Tibial nerve (tissue), 4 donors: ENCODE measurements at places on chromosomes 3 and 15. TPM values are rescaled to one million over a fixed set of nuclear protein-coding genes. Genes with fewer than 3 reads are reported as not detected.

CIP2A gene
- total RNA-seq: 5.7 TPM

KLHL25 gene
- 34.2 TPM for total RNA-seq

PSMD6 gene
- total RNA-seq: 59.2 TPM

SLC6A11 gene
- 0.42 TPM for total RNA-seq

DNA sequence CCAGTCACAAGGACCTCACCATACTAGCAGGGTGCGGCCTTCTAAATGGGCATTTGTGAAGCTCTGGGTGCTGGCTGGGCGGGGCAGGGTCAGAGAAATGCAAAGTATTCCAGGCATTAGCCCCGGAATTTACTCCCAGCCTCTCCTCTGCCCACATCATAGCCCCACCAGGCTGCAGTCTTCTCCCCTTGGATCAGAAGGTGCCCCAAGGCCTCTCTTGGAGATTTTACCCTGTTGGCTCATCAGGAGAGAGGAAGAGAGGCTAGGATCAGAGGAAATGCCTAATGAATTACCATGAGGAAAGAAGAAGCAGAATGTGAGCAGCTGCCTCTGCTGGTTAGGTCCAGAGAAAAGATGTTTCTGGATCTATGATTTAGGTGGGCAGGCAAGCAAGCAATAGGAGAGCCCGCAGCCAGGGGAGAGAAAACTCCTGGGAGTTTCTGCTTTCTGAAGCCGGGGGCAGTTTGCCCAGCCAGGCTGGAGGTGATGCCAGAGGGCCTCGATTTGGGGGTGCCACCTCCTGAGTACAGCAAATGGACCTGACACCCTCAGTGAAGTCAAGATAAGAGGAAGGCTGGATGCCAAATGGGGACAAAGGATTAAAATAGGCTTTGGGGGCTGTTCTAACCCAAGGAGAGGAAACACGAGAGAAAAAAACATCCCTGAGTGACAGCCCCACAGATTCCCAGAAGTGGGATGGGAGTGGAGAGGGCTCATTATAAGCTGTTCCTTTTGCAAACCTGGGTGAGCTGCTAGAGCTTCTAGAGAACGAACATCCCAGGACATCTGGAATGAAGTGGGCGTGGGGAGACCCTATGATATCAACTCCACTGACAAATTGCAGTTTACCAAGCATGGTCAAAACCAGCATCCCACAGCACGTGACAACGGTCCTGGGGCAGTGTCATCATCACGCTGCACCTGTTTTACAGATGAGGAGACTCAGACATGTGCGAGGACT lies 65.4 kb downstream of the BDH1 start:
- H3K4me3 ChIP-seq: no peak overlapping the region
- DNase-seq: no peak
- H3K27me3 ChIP-seq: no peaks in the 10 kb centered on the region
- H3K4me1 ChIP-seq: peaks cover 4% of the 10 kb centered on the region
- no peaks in the 10 kb centered on the region for H3K36me3 ChIP-seq

DNA sequence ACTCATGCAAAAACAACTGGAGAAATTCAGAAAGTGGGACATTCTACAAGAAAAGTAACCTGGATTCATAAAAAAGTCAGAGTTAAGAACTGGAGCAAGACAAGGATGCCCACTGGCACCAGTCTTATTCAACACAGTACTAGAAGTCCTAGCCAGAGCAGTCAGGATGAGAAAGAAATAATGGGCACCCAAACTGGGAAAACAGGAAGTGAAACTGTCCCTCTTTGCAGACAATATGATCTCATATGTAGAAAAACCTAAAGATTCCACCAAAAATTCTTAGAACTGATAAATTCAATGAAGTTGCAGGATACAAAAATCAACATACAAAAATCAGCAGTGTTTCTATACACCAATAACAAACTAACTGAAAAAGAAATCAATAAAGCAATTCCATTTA lies 37.4 kb downstream of the TXNRD3 start:
- no peaks in the 10 kb centered on the region for H3K4me1 ChIP-seq
- H3K4me3 ChIP-seq: no peak overlapping the region
- no peaks in the 10 kb centered on the region for H3K27me3 ChIP-seq
- peaks cover 58% of the 10 kb centered on the region for H3K36me3 ChIP-seq

- no peaks in the 10 kb centered on the region for H3K36me3 ChIP-seq
- no peak overlapping the region for H3K27ac ChIP-seq
Measured at GRCh38 chr3:143565951-143566350, 282.3 kb downstream of the SLC9A9 start.

C15orf61 gene
- total RNA-seq: 6.5 TPM

- H3K4me1 ChIP-seq: no peaks in the 10 kb centered on the region
- no peak overlapping the region for H3K4me3 ChIP-seq
- no peaks in the 10 kb centered on the region for H3K27me3 ChIP-seq
- DNase-seq: no peak
- H3K36me3 ChIP-seq: no peaks in the 10 kb centered on the region
Measured at GRCh38 chr3:126807795-126808194, 103.8 kb downstream of the CHCHD6 start.

DNA sequence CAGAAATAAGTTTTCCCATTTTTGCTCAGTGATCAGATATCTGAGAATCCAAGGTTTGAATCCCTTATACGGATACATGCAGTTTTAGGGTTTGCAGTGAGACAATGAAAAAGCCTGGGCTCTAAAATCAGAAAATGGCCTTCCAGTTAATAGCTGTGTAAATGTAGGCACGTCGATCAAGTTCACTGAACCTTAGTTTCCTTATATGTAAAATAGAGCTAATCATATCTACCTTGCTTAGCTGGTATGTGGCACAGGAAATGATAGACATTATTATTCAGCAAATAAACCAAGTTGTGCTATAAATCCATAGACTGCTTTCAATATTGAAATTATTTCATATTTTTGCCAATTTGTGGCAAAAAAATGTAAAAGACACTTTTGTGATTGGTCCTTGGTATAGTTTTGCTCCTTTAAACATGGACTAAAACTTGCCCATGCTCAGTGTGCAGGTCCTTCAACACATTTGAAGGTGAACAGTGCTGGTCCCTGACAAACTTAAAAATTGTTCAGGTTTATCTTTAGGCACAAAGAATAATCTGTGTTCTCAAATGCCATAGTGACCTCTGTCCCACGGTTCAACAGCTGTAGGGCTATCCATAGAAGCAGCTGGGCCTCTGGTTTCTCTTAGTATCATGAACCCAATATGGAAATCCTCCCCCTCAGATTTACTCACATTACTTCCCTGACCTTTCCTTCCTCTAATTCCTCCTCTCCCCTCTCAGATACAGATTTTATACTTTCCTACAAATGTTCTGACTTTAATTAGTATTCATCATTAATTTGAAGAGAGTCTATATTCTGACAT lies 51.0 kb downstream of the CCDC54 start:
- no peak overlapping the region for H3K4me3 ChIP-seq
- DNase-seq: no peak
- H3K27me3 ChIP-seq: no peaks in the 10 kb centered on the region
- H3K27ac ChIP-seq: peak overlapping the region; percentile 97
- no peaks in the 10 kb centered on the region for H3K36me3 ChIP-seq

KLHL40 gene
- not detected for total RNA-seq

DNA sequence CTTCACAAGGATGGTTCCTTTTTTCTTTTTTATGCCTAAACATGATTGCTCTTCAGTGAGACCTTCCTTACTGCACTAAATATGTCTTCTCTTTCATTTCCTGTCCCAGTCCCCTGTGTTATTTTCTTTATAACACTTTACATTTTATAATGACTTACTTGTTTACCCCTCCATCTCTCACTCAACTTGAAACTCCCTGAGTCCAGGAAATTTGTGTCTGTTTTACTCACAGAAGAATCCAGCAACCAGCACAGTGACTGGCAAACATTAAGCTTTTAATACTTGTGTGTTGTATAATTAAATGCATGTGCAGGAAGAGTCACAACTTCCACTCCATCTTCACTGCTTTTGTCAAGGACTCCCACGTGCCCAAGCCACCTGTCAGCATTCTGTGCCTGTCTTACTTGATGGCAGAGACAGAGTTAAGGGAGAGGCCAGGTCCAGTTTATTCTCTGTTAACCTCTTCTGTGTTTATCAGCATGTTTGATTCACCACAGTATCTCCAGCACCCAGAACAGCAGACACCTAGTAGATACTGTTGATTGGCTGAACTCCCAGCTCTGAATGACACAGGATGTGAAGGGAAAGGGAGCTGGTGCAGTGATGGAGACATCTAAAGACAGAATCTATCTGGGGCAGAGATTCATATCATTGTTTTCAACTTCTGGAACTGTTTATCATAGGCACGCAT lies 42.8 kb downstream of the SSR3 start:
- no peaks in the 10 kb centered on the region for H3K4me1 ChIP-seq
- H3K27me3 ChIP-seq: no peaks in the 10 kb centered on the region
- H3K36me3 ChIP-seq: no peaks in the 10 kb centered on the region
- no peak overlapping the region for H3K27ac ChIP-seq
- no peak for DNase-seq
- H3K4me3 ChIP-seq: no peak overlapping the region

DNA sequence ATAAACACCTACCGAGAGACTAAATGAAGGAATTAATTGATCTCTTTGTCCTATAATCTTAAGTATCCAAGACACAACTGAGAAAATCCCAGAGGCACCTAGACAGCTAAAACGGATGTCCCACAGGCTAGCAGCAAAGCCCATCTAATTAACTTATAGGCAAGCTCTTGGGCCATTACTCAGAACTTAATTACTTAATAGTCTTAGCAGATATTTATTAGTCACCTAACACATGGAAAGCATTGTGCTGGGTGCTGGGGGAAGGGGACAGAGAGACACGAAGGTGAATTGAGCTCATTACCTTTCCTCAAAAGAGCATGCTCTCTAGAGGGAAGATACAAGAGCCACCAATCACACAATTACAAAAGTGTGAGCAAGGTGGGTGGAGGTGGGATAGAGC lies 189.8 kb upstream of the PROK2 start:
- no peak for DNase-seq
- H3K4me1 ChIP-seq: no peaks in the 10 kb centered on the region
- H3K27me3 ChIP-seq: peaks cover 4% of the 10 kb centered on the region
- H3K4me3 ChIP-seq: no peak overlapping the region
- H3K36me3 ChIP-seq: no peaks in the 10 kb centered on the region

MOBP gene
- total RNA-seq: 2.5 TPM

GRCh38 chr15:52726195-52726594 lies 47.0 kb upstream of the ATOSA start:
- DNase-seq: no peak
- no peaks in the 10 kb centered on the region for H3K27me3 ChIP-seq
- H3K27ac ChIP-seq: no peak overlapping the region
- no peak overlapping the region for H3K4me3 ChIP-seq
- H3K4me1 ChIP-seq: no peaks in the 10 kb centered on the region
- H3K36me3 ChIP-seq: no peaks in the 10 kb centered on the region

TATDN2 gene
- 28.4 TPM for total RNA-seq

- H3K27me3 ChIP-seq: no peaks in the 10 kb centered on the region
- DNase-seq: peak; percentile 55
Measured at GRCh38 chr3:41200669-41201021, 1.3 kb downstream of the CTNNB1 start.

DNA sequence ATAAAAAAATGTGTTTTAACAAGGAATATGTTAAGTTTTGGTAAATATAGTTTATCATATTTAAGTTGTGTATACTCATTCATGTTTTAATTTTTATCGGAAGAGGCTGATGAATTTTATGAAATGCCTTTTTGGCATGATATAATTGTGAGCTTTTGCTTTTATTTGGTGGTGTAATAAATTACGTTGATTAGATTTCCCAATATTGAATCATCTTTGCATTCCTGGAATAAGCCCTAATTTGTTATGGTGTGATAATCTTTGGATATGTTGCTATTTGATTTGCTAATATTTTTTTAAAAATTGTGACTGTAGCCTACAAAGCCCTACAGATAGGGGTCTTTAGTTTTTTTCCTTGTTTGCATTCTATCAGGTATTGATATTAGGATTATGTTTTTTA lies 107.4 kb downstream of the IGF1R start:
- DNase-seq: no peak
- no peaks in the 10 kb centered on the region for H3K4me1 ChIP-seq
- H3K4me3 ChIP-seq: no peak overlapping the region
- H3K27me3 ChIP-seq: no peaks in the 10 kb centered on the region
- H3K36me3 ChIP-seq: no peaks in the 10 kb centered on the region

DNA sequence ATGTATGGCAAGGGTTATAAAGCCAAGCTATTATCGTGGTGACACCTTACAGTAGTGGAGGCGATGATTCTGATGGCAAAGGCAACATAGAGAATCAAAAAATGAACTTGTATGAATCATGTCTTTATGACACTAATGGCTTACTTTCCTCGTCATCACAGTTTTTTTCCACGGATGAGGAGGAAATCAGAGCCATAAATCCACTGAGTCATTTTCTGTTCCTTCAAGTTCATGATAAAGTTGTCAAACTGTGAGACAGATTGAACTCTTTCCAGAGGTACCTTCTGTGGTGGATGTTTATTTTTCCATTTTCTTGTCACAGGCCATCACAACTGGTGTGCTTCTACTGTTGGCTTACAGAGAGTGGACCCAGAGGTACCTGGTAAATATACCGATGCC lies 8.5 kb downstream of the TMEM212 start:
- H3K4me1 ChIP-seq: no peaks in the 10 kb centered on the region
- DNase-seq: no peak
- no peak overlapping the region for H3K27ac ChIP-seq
- no peaks in the 10 kb centered on the region for H3K36me3 ChIP-seq
- no peak overlapping the region for H3K4me3 ChIP-seq

AADACL2 gene
- not detected for total RNA-seq

DNA sequence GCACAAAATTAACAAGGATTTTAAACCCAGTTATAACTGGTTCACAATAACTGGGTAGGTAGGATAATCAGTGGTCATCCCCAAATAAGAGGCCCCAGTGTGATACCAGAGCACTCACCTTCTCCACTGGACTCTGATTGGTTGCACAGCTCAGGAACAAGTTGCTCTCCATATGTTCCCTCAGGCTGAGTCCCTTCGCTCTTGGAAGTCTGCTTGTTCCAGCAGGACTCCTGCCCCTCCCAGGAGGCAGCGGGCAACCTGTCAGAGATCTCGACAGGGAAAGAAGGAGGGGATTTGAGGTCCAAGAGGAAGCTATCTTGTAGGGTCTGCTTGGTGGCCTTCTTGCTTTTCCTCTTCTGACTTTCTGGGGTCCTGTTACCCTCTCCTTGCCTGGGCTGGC lies 51.6 kb upstream of the HEG1 start:
- no peak for DNase-seq
- H3K4me3 ChIP-seq: no peak overlapping the region
- H3K27ac ChIP-seq: no peak overlapping the region
- no peaks in the 10 kb centered on the region for H3K27me3 ChIP-seq
- no peaks in the 10 kb centered on the region for H3K36me3 ChIP-seq
- H3K4me1 ChIP-seq: no peaks in the 10 kb centered on the region

- no peak overlapping the region for H3K4me3 ChIP-seq
- H3K27ac ChIP-seq: no peak overlapping the region
- H3K27me3 ChIP-seq: peaks cover 3% of the 10 kb centered on the region
- H3K4me1 ChIP-seq: no peaks in the 10 kb centered on the region
- DNase-seq: no peak
Measured at GRCh38 chr3:11047500-11047899, 55.0 kb downstream of the SLC6A1 start.

OSBPL10 gene
- total RNA-seq: 79.2 TPM
